ENCODE measurements at places on chromosomes 6 and 20.

GRCh38 chr6:131292145-131292938, 157.1 kb downstream of the AKAP7 start:
- DNase-seq = no peak

DNA sequence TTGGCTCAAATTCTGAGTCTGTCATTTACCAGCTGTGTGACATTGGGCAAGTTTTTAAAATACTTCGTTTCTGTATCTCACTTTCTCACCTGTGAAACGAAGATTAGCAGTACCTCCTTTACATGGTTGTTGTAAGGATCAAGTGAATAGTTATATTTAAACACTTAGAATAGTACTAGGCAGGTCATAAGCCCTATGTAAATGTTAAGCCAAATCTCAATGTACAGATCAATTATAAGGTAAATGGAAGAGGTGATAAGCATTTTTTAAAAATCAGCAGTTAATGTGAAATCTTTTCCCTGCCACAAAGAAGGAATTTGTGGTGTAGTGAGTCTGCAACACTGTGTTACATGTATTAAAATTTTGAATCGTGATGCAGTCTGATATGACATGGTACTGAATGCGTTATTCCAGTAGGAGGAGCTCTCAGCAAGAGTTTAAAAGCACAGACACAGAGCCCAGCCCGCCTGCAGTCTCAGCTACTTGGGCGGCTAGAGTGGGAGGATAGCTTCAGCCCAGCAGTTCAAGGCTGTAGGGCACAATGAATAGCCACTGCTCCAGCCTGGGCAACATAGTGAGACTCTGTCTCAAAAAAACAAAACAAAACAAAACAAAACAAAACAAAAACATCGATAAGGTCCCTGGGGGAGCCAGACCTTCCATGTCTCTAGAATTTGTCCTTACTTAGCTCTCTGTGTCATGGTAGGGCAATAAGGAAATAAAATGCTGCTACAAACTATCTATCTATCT, 46.0 kb downstream of the GTF2H5 start:
- DNase-seq = peak; percentile 20

GRCh38 chr6:18990059-18990978, 603.2 kb downstream of the RNF144B start:
- no peak for DNase-seq

DNA sequence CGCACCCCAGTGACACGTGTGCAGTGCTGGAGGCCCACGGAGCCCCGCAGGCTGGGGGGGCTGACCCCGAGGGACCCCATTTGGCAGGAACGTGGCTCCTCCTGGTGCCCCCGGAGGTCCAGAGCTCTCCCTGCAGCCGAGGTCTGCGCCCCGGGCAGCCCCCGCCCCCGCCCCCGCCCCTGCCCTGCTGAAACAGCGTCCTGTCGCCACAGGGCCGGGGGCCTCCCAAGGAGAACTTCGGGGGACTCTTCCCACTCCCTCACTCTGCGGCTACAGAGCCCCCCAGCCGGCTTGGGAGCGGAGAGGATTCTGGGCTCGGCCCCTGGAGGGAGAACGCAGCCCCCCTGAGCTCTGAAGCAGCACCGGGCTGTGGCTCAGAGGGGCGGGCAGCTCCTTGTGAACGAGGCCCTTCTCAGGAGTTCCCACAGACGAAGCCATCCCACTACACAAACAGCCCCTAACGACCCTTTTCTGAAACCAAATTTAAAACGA, 115.2 kb downstream of the DLL1 start:
- no peak for DNase-seq

DNA sequence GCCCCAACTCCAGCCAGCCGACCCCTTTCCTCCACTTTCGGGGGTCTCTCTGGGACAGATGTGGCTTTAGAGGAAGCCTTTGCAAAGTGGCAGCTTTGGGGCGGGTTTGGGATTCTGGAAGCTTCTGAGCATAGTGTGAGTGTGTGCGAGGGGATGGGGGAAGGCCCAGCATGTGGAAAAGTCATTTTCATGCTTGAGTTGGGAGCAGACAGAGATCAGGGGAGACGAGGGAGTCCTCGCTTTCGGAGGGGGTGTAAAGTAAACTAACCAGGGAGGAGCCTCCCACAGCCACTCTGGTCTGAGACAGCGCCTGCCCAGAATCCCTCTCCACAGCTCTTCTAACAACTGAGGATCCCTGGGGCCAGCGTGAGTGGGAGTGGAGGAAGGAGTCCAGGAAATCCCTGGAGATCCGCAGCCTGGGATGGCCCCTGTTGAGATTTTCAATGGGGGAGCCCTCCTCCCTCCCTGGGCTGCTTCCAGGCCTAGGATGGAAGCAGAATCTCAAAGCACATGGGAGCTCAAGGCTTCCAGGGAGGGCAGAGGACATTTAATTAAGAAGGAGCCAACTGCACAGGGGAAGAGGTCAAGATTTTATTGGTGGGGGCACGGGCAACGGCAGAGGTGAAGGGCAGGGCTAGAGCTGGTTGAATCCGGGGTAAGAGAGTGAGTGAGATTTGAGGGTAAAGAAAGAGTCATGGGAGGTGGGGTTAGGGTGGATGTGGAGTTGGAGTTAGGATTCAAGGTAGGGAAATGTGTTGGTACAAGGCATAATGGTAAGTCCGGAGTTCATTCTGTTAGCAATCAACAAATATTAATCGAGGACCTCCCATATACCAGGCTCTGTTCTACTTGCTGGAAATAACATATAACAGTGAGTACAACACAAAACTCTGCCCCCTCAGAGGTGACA, 102.3 kb upstream of the FOXP4 start:
- DNase-seq = no peak

DNA sequence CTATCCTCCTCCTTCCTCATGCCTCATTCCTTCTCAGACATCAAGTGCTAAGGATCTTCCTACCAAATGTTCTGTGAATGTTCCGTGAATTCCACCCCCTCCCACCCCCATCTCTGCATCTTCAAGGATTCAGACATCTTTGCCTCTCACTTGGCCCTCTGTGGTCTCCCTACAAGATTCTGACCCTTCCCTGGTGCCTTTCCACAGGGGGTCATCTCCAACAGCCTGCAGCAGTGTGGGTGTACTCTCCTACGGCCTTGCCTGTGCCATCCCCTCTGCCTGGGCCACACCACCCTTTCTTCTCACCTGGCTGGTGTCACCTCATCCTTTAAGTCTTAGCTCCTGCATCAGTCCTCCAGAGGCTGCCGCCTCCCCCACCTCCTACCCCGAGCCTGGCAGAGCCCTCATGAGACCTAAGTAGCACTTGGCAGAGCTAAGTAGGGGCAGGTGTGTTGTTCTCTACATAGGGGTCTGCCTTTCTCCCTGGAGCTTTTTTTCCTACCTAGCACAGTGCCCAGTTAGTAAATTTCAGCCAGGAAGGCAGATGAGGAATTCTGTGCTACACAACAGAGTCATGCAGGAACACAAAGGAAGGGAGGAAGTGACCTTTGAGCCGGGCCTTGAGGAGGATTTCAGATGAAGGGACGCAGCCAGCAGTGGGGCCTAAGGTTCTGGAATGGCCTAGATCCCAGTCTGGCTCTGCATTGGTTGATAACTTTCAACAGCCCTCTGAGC, 43.1 kb downstream of the TM9SF4 start:
- DNase-seq = no peak

DNA sequence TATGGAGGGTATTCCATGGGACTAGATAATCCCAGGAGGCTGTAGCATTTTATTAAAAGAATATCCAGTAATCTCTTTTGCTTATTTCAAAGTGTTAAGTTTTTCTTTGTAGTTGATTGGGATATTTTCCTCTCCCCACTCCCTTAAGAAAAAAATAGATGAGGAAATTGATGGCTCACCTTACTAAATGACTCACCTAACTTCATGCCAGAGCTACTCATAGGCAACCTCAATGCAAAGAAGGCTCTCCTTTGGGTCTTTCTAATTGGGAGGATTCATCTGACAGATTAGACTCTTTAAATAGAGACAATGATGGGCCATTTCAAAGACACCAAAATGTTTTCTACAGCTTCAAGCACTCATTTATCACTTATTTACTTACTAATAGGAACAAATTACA, 528.5 kb upstream of the BTBD3 start:
- no peak for DNase-seq

GRCh38 chr20:63246490-63247288, 7.6 kb downstream of the NKAIN4 start:
- no peak for DNase-seq

- no peak for DNase-seq
These were observed 7.0 kb downstream of the SCUBE3 start for GRCh38 chr6:35220711-35221110.

DNA sequence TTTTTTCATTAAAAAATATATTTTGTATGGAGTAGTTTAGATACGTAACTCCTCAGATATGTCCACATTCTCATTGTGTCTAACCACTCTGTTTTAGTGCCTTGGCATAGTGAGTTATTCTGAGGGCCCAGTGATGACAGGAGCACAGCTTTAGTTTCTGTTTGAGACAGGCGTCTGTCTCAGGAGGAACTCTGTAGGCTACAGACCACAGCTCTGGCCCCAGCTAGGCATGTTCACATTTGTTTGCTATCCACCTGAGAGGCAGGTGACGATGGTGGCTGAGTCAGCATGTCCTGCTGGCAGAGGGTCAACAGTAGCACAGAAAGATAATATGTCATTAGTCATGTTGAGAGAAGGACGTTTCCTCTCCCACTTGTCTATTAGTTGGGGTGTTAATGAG, 16.3 kb downstream of the LRRC1 start:
- DNase-seq = no peak

GRCh38 chr20:19729672-19730071, 28.4 kb upstream of the RIN2 start:
- no peak for DNase-seq

- no peak for DNase-seq
These were observed 77.2 kb downstream of the PTPN1 start for GRCh38 chr20:50587291-50587961.

- no peak for DNase-seq
These were observed 72.3 kb downstream of the NCOA7 start for GRCh38 chr6:125863023-125863422.

Measured in activated naive CD4-positive, alpha-beta T cell (primary cell).